Cardiac atrium fibroblast (primary cell): ENCODE measurements at places on chromosomes 7 and 10. TPM values are rescaled to one million over a fixed set of nuclear protein-coding genes. Genes with fewer than 3 reads are reported as not detected.

NDUFB2 gene
- total RNA-seq: 381 and 496 TPM in 2 replicates

NYAP1 gene
- 2.4 and 7.0 TPM in 2 replicates for total RNA-seq

PMPCB gene
- 41.3 and 54.3 TPM in 2 replicates for total RNA-seq

SLC13A1 gene
- total RNA-seq: not detected in 2 replicates

CTTNBP2 gene
- not detected in 2 replicates for total RNA-seq
